Adrenal gland (tissue), 19 donors: ENCODE measurements at places on chromosomes 16 and 17. TPM values are rescaled to one million over a fixed set of nuclear protein-coding genes. Genes with fewer than 3 reads are reported as not detected.

SLC52A1 gene
- total RNA-seq, result not detected

MYH4 gene
- total RNA-seq, result not detected

ABCA10 gene
- 2.0 TPM for total RNA-seq

XYLT1 gene
- total RNA-seq, result 19.6 TPM

ZNF19 gene
- 6.9 TPM for total RNA-seq

NPIPB13 gene
- 3.3 TPM for total RNA-seq

C16orf95 gene
- 4.4 TPM for total RNA-seq

UTS2R gene
- not detected for total RNA-seq

CD300A gene
- 15.1 TPM for total RNA-seq

EFNB3 gene
- 1.5 TPM for total RNA-seq

FNDC8 gene
- not detected for total RNA-seq

SOX8 gene
- 0.72 TPM for total RNA-seq

DNA sequence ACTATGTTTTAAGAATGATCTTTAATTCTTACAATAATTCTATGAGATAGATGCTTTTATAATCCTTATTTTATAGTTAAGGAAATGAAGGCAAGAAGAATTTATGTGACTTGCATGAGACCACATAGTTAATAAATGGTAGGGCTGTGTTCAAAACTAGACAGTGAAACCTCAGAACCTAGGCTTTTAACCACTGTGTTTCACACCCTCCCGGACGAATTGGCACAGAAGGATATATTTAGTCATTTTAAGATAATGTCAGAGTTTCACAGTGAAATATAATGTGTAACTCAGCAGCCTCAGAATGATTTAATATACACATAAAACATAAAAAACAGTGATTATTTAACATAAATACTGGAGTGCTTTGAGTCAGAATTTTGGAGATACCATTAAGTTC lies 57.0 kb downstream of the NSRP1 start:
- DNase-seq, result no peak

GRCh38 chr16:88526008-88526905 lies 43.9 kb upstream of the ZC3H18 start:
- DNase-seq, result no peak

GRCh38 chr17:44880062-44880461 lies 19.2 kb downstream of the EFTUD2 start:
- peak; percentile 42 for DNase-seq

DNA sequence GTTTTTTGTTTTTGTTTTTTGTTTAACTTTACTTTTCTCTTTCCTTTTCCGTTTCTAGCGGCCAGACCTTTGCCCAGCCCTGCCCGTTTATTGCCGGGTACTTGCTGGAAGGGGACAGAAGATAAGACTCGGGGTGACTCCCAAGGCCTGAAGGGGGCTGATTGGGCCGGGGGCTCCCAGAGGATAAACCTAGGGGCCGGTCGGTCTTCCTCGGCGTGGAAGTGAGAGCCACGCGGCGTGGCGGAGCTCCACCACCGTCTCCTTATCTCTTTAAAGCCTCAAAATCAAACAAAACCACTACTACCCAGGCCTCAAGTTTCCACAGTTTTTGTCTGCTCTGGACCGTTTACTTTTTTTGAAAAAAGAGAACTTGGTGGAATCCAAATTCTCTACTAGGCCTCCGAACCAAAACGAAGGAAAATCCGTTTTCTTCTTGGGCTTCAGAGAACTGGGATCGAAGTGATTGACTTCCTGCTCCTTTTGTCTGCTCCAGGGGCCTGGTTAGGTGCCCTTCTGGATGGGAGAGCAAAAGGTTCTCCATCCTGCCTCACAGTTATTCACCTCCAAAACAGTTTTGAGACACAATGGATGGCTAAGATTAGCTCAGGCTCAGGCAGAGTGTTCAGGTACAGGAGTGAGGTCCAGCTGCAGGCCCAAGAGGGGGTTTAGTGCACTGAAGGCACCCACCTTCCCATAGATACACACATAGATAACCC lies 8.5 kb upstream of the HOXB9 start:
- DNase-seq, result no peak

DNA sequence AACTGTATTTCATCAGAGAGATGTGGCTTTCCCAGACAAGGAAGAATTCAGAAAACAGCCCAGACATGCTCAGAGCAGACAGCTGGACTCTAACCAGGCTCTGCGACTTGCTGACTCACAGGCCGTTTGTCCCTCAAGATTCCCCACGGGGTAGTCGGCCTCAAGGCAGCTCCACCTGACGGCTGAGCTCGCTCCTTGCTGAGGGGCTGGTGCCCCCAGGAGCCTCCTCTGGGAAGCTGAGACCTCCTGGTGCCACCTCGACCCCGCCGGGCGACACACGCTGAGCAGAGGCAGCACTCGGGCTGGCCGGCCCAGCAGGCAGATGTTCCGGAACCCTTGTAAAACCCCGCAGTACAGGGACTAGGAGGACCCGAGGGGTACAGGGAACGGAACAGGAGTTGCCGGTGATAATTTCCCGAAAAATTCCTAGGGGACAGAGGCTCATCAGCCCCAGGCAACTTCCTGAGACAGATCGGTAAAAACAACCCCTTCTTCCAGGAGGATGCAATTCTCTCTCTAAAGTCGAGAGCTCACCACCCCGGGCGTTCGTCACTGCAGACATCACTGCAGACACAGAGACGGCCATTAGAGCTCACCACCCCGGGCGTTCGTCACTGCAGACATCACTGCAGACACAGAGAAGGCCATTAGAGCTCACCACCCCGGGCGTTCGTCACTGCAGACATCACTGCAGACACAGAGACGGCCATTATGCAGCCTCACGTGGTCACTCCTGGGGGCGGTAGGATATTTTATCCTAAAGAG lies 19.9 kb downstream of the RPH3AL start:
- peak; percentile 55 for DNase-seq

DNA sequence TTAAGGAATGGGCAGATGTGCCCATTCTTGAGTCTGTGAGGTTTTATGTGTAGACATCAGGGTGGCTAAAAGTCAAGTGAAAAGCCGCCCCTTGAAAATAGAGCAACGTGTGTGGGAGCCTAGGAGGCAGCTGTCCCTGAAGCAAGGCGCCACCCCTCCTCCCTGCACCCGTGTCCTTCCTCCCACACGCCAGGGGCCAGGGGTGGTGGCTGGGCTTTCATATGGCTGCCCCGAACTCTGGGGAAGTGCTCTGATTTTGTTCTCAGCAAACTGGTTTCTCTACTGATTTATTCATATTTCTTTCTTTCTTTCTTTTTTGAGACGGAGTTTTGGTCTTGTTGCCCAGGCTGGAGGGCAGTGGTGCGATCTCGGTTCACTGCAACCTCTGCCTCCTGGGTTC lies 4.7 kb downstream of the ZNF750 start:
- no peak for DNase-seq

- no peak for DNase-seq
Measured at GRCh38 chr16:8733849-8734540, 59.6 kb downstream of the ABAT start.

DNA sequence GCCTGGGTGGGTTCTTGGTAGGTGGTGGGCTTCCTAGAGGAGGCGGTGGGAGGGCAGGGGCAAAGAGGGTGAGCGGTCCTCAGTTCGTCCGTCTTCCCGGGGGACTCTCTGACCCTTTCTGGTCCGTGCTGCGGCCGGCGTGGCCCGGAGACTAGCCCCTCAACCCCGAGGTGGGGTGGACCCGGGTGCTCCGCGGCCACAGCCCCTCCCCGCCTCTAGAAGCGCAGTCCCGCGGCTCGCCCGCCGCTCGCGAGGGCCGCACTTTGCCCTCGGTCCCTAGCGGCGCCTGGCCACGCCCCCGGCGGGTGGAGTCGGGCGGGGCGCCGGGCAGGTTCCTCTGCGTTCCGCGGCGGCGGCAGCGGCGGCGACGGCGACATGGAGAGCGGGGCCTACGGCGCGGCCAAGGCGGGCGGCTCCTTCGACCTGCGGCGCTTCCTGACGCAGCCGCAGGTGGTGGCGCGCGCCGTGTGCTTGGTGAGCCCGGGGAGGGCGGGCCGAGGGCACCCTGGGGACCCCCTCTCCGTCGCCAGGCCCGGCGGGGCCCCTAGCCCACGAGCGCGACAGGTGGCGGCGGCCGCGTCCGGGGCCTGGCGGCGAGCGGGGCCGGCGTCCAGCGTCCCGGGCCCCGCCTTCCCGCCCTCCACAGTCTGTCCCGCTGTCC lies at the start of gene SYNGR2:
TSS of gene SYNGR2 (plus strand) at position 340 of the 661 bp plus-strand sequence. CDS start at position 376, 36 bp downstream.
- DNase-seq, result peak; percentile 86

DNA sequence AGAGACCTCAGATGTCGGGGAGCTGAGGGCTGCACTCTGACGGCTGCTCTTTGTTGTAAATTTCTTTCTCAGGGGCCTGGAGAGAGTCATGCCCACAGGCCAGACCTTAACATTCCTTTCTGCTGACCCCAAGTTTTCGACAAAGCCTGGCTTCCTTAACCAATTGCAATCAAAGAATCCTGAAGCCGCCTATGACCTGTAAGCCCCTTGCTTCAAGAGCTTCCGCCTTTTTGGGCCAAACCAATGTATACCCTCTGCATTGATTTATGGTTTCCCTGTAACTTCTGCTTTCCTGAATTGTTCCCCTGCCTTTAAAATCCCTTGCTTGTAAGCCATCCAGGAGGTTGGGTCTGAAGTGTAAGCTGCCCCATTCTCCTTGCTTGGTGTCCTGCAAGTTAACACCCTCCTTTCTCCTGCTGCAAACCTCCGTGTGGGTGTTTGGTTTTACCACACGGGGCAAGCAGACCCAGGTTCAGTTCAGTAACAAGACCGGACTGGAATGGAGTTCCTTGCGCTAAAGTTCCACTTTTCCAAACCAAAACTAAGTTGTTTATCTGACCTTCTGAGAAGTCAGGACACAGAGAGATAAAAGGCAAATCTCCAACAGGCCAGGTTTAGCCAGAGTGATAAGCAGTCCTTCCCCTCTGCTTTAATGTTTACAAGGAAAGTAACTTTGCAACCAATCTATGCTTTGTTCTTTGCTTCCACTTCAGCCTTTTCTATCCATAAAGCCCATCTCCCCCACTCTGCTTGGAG lies 141.6 kb downstream of the KCNJ12 start:
- DNase-seq, result no peak

GRCh38 chr17:81706757-81707624 lies 3.8 kb downstream of the MRPL12 start:
- no peak for DNase-seq

DNA sequence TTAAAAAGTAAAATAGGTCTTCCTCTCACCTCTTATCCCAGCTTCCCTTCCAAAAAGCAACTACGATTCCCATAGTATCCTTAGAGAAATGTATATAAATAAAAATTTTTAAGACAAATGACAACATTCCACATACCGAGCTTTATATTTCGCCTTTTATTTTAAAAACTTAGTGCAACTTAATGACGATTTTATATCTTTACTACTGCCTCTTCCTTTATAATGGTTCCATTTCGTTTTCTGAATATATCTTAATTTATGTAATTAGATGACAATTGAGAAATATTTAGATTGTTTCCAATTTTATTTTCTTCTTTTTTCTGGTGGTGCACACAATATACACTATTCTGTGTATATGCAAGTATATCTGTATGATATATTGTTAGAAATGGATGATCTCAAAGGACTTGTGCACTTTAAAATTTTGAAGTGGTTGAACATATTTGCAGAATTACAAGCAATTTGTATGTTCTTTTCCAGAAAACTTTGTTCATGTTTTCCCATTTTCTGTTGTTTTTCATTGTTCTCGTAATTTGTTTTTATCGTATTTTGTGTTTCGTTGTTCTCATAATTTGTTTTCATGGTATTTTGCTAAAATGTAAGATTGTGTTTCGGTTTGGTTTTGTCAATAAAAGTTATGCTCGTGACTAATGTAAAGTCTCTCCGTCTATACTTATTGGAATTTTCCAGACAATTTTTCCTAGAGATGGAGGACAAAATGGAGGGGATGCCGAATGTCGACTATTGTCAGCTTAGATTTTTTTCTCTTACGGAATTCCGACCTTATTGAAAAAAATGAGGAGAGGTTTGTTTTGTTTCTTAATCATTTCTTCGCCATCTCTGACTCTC lies 20.4 kb upstream of the HOXB13 start:
- DNase-seq, result no peak

DNA sequence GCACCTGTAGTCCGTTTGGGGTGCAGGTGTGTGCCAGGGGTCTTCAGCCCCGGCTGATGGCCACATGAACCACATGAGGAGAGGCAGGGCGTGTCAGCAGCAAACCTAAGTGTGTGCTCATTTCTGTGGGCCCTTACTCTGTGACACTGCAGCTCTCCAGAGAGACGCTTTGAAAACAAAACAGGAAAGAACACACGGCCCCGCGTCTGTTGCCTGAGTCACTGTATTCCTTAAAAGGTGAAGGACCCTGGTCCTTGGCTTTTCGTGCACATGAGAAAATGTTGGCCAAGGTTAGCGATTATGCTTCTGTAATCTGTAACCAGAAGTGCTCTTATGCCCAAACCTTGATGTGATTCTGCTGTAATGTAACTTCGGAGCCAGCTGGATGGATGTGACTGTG lies 22.6 kb downstream of the ENDOV start:
- DNase-seq, result peak; percentile 76

GRCh38 chr16:55478827-55479429 lies at the start of gene MMP2:
Gene MMP2 (plus strand): TSS chr16:55479198. CDS start chr16:55479480, 282 bp downstream.
- peak; percentile 43 for DNase-seq

DNA sequence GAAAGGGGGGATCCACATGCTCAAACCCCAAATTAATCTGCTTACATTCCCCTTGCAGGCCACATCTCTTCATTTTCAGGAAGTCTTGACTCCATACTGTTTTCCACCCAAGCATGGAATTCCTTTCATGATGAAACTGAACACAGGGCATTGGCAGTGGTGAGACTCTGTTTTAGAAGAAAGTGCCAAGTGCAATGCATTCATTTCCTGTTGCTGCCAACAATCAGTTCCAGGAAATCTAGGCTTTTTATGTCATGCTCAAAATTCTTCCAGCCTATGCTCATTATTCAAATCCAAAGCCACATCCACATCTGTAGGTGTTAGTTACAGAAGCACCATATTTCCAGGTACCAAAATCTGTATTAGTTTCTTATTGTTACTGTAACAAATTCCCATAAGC lies 4.1 kb downstream of the CCL2 start:
- no peak for DNase-seq

GRCh38 chr16:50802000-50802399 lies 60.1 kb downstream of the CYLD start:
- DNase-seq, result no peak

GRCh38 chr17:32553168-32553567 lies 66.4 kb downstream of the CDK5R1 start:
- DNase-seq, result no peak

GRCh38 chr17:76866774-76867577 lies 1.2 kb upstream of the MGAT5B start:
- no peak for DNase-seq

DNA sequence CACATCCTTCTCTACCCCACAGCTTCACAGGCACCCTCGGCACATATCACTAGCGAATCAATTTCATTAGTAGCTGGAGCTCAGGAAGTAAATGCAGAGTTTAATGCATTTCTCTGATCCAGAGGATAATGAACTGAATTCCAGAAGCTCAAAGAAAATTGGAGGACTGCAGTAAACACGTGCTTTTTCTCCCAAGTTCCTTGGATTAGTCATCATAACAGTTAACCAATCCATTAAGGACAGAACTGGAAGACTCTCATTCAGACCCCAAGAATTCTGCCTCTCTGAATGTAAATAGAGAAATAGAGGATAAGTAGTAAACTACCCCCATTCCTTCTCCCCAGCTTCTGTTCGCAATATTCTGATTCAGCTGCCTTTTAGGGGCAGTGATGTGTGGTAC lies 40.7 kb downstream of the DUSP14 start:
- DNase-seq, result no peak

- peak; percentile 38 for DNase-seq
Measured at GRCh38 chr16:23557779-23558702, 514 bp downstream of the UBFD1 start.
